ENCODE measurements at places on chromosomes 5 and 9. TPM values are rescaled to one million over a fixed set of nuclear protein-coding genes. Genes with fewer than 3 reads are reported as not detected.

The GLRA1 gene
- total RNA-seq = not detected

The PFN3 gene
- not detected for total RNA-seq

The SAXO1 gene
- not detected for total RNA-seq

The DBN1 gene
- total RNA-seq = 25.0 TPM

All from right atrium auricular region (tissue), 2 donors.